ENCODE measurements at places on chromosomes 4 and X.

GRCh38 chr4:145041378-145041777 is 56.6 kb downstream of the ANAPC10 start:
- no peak for DNase-seq

DNA sequence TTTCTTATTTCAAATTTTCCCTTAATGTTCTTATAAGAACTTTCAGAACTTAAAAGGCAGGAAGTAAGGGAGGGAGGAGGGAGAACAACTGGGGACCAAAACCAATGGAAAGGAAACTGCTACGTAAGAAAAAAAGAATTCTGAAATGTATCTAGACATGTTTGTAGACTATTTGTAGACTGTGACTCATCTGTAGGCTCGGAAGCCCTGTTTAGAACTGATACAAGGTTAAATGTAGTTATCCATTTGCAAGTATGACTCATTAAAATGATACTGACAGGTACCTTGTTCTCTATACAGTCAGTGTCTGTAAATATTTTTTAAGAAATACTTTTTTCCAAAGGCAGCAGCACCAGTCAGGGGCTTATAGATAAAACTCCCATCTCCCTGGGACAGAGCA is 202.0 kb downstream of the DHX15 start:
- DNase-seq, result no peak

DNA sequence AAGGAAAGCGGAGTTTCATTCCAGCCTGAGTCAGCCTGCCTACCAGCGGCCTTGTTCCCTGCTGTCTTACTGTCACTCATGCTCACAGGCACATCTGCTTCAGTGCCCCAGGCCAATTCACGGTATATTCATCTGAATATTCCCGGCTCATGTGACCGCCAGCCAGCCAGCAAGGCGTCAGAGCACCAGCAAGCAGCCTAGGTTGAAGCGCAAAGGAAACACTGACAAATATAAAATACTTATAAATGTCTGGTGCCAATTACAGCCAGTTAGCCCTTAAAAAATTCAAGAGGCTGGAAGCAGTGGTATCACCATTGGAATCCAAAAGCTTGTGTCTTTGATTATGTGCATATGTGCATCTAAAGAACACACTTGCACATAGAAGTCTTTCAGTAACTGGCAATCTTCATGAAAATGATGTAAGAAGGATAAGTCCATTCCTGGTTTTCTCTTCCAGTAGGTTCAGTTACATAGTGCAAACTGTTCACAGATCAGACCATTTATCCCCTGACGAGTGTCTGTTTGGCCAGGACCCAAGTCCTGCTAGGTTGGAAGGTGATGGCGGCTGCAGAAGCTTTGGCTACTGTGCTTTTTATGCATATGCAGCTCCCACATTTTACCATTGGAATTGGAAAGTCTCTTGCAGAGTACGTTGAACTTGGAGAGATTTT is 61.3 kb downstream of the LUZP4 start:
- DNase-seq, result no peak

DNA sequence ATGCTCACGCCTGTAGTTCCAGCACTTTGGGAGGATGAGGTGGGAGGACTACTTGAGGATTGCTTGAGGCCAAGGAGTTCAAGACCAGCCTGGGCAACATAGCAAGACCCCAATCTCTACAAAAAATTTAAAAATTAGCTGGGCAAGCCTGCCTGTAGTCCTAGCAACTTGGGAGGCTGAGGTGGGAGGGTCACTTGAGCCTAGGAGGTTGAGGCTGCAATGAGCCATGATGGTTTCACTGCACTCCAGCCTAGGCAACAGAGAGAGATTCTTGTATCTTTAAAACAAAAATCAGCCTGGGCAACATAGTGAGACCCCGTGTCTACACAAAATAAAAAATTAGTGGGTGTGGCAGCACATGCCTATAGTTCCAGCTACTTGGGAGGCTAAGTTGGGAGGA is 1.9 kb downstream of the ZNF41 start:
- no peak for DNase-seq

DNA sequence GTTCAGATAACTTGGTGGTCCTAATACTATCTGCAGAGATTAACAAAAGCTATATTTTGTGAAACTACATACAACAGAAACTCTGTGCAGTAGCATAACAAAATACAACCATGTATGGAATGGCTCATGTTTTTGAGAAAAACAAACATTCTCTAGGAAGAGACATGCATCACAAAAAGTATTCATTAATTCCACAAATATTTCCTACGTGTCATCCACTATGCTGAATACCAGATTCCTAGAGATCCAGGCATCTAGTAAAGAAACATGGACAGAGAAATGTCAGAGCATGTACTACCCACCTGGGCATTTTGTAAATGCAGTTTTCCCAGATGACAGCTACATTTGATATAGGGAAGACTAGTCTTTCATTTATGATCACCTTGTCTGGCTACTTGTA is 248.1 kb downstream of the OPHN1 start:
- DNase-seq, result no peak

DNA sequence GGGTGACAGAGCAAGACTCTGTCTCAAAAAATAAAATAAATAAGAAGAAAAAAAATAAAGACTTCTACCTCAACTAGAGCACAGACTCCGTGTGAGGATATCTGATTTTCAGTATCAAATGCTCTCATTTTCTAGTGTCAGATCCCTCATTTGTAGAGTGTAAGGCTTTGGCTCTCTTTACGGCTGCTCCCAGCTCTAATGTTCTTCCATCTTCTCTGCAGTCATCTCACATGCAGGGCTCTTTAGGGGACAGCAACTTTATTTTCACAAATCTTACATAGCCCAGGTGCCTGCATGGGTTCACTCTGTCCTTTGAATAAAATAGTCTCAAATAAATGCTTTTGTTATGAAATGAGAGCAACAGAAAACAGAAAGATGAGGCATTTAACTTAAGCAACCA is 19.2 kb upstream of the RHOH start:
- DNase-seq, result no peak

GRCh38 chr4:173426064-173426463 is 27.1 kb upstream of the SCRG1 start:
- no peak for DNase-seq

- peak; percentile 9 for DNase-seq
Observed at GRCh38 chr4:168408620-168409019, 71.7 kb downstream of the DDX60L start.

- no peak for DNase-seq
Observed at GRCh38 chrX:70402721-70403120, 20.4 kb upstream of the GDPD2 start.

DNA sequence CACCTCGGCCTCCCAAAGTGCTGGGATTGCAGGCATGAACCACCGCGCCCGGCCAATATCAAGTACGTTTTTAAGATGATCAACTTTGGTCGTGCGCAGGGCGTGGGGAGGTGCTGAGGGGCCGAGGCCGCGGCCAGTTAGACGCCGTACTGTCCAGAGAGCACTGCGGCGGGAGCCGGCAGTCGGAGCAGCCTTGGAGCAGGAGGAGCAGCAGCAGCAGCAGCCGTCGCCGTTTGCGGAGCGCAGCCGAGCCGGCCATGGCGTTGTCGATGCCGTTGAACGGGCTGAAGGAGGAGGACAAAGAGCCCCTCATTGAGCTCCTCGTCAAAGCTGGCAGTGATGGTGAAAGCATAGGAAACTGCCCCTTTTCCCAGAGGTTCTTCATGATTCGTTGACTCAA is 8.5 kb upstream of the USP9X start:
- no peak for DNase-seq

GRCh38 chrX:120755066-120755846 is 120.4 kb downstream of the CT47B1 start:
- no peak for DNase-seq

DNA sequence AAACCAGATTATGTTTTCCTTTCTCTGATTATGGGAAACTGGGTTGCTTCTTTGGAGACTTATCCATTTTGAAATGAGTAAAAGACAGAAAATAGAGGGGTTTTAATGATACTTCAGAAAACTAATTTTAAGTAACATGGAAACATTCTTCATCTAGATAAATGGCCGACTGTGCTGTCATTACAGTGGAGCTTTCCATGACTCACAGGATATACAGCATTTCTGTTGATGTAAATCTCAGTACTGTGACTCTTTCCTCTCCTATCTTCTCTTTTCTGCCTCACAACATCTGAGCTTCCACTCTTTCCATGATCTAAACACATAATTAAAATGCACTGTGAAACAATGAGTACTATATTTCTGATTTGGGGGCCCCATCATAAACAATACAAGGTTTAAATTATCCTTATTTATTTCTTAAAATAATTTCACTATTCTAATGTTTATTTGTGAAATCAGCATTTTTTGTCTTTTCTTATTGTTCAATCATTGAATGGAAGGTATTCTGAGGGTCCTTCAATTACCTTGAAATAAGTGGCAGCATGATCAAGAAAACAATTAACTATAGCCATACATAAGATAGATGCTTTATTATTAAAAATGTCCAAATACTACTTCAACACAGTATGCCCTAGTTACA is 19.3 kb downstream of the SEC24D start:
- no peak for DNase-seq

DNA sequence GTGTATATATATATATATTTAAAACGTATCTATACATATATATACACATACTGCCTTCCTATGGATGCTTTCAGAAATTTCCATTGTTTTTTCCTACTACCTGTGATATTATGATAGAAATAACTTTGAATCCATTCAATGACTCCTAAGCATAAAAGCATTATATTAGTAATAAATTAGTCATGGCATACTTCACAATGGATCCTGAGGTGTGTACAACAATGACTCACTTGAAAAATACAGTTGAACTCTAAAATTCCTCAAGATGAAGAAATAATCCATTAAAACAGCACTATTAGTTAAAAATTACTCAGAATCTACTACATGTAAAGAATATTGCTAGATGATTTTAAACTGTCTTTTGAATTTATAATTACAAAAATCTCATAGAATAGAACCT is 201.1 kb downstream of the STPG2 start:
- no peak for DNase-seq

DNA sequence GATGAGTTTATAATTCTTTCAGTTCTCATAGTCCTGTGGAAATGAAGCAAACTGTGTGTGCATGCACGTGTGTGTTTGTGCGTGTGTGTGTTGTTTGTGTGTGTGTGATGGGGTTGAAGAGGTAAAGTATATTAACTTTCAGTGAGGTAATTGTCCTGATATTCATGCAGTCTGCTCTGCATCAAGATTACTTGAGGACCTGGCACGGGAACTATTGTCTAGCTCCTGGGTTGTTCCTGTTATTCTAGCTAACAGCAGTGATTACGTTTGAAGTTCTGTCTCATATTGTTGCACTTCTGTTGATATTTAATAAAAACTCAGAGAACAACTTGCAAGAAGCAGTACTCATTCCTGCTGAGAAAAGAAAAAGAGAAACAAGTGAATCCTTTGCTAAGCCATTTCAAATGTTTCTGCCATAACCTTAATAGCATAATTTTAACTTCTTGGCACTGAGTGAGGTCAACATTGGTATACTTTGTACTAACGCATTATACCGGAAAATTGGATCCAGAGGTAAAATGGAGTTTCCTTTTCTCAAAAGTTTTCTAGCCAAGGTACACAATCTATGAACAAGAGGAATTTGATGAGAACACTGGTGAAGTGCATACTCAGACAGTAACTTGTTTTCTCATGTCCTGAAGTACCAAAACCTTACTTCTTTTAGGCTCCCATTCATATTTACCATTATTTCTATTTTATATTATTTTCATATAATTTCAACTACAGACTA is 113.2 kb downstream of the SPCS3 start:
- no peak for DNase-seq

Measured in renal cortex interstitium (tissue), 15 donors.